ENCODE measurements at places on chromosomes 16 and 17.

DNA sequence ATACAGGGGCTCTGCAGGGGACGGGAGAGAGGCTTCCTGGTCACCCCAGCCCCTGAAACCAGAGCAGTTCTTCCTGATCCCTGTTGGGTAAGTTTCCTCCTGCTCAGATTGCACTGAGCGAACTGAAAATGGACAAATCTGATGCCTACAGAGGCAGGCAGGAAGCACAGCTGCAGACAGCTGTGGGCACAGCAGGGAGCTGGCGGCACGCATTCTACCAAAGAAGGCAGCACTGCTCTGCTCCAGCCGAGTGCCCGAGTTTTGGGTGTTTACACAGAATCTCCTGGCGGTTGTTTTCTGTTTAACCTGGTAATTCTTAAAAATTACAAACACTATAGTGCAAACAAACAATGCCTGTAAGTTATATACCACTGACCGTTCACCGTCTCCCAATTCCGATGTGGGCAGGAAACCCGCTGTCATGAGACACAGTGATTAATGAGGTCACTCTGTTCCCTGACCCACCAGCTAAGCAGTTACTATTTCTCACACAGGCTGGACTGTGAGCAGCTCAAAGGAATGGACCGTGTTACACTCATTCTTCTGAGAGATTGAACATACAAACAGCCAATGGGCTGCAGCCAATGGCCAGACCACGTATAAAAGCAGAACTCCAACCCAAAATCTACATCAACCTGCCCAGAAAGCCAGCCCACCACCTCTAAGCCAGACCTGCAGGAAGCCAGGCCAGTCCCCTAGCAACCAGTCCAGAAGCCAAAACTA is 25.5 kb downstream of the NSMCE1 start:
- no peak for DNase-seq

DNA sequence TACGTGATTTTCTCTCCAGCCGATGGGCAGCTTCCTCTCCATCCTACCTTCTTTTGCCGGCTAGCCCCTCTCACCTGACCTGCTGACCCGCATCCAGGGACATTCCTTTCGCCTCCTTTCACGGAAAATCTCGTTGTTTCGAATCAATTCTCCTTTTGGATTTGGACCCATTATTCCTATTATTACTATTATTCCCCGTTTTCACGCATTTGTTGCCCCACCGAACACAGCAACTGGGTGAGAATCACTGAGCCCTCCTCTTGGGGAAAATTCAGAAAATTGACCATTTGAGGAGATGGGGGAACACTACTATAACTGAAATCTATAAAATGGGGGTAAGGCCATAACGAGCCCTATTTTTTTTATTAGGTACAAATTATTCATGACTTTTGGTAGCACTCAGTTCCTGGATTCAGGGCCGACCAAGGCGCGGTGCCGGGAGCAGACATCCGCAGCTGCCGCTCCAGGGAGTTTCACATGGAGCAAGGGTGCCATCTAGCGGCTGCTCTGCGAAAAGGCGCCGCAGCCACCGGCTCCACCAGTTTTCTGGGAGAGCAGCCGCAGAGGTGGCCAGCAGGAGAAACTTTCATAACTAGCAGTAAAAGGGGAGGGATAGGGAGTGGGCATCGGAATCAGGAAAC is 3.3 kb upstream of the HOXB8 start:
- DNase-seq: peak; percentile 90

- peak; percentile 35 for DNase-seq
Observed at GRCh38 chr17:1275962-1276736, 3.3 kb upstream of the TRARG1 start.

DNA sequence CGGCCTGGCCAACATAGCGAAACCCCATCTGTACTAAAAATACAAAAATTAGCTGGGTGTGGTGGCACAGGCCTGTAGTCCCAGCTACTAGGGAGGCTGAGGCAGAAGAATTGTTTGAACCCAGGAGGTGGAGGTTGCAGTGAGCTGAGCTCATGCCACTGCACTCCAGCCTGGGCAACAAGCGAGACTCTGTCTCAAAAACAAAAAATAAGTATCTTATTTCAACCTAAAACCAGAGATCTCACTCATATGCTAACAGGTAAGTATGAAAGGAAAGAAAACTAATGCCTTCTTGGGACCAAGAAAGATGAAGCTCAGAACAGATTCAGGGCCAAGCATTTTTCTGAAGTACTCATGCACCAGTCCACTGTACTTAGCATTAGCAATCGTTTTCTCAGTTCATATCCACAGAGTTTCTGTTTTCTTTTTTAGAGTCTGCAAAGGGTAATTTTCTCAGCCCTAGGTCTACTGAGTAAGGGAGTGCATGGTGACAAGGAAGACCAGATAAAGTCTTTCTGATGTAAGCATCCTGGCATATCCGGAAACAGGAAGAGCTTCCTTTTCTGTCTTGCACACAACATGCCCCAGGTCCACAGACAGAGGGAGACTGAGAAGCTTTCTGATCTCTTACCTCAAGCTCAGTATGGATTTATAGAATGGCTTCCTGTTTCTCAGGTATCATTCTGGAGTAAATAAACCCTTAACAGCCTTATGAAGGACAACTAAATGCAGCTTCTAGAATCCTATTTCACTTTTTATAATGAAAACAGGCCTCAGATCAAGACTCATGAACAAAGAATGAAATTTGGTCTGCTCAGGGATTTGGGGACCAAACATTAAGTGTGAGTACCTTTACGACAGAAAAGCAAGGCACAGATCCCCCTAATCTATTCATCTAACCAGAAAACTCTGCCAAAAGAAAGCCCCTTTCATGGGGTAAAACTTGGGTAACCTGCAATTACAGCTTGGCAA is 38.7 kb upstream of the FOXJ1 start:
- peak; percentile 63 for DNase-seq

GRCh38 chr17:31416503-31416923 is 25.0 kb downstream of the RAB11FIP4 start:
- no peak for DNase-seq

- peak; percentile 98 for DNase-seq
Observed at GRCh38 chr16:2039274-2040031, 8.2 kb downstream of the NTHL1 start.

- no peak for DNase-seq
Observed at GRCh38 chr17:2198927-2199326, 104.7 kb downstream of the SMG6 start.

DNA sequence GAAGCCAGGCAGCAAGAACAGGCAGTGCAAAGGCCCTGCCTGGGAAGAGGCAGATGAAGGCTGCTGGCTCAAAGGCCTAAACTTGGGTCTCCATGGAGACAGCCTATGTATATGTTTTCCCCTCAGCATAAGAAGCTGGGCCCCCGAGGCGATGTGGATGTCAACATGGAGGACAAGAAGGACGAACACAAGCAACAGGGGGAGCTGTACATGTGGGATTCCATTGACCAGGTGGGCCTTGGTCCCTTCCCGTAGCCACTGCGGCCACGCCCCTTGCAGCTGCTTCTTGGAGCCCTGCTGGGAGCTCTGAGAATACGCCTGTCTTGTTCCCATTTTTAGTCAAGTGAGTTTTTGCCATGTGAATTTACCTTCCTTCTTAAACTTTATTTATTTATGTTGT is 106.0 kb downstream of the SDR42E1 start:
- DNase-seq: no peak

DNA sequence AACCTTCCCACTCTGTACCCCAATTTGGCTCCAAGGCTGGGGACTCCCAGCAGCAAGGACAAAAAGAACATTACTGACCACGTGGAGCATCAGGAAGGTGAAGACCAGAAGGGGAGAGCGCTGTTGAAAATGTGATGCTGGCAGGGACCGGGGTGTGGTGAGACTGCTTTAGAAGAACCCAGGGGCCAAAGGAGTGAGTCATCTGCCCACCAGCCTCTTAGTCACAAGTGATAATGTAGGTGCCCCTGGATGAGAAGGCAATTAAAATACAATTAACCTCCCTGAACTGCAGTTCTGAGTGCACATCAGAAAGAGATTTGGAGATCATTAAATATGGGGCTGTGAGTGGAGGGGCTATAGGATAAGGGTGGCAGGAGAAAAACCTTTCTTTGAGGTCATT is 366.6 kb upstream of the CCL2 start:
- no peak for DNase-seq

GRCh38 chr17:32335046-32335445 is 6.9 kb downstream of the C17orf75 start:
- DNase-seq: no peak

DNA sequence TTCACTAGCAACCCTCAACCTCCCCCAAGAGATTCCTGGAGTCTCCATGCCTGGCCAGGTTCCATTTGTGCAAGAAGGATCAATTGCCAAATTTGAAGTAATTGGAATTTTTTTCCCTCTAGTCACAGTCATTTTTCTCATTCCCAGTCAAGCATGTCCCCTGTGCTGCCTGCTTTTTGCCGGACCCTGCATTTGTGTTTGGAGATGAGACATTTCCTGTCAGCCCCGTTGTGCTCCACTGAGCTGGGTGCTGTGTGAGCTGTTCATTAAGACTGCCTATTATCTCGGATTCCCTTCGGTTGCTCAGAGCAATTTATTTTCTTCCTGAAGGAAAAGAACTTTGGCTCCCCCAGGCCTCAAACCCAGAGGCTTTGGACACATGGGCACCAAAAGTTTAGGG is 201.0 kb upstream of the NLRP1 start:
- DNase-seq: no peak

DNA sequence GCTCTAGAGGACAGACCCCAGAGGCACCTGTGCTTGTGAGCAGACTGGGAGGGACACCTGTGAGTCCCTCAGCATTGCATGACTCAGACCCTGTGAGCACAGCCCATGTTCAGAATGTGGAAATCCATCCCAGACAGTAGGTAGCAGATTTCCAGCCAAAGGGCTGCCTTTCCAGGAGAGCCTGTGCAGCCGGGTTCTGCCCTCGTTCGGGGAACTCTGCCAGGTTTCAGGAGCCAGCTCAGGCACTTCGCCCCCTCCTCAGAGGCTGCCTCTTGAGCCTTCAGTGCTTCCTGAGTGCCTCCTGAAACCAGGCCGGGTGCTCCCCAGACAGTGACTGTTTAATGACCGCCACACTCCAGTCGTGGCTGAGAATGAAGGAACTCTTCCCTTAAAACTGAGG is 23.3 kb upstream of the SDR42E2 start:
- DNase-seq: peak; percentile 6

GRCh38 chr17:80471922-80472321 is 4.5 kb downstream of the NPTX1 start:
- no peak for DNase-seq

- DNase-seq: peak; percentile 67
Observed at GRCh38 chr16:84277244-84277823, 17.3 kb upstream of the WFDC1 start.

GRCh38 chr17:48604770-48605329 is at the start of gene HOXB6:
HOXB6 (minus strand) TSS chr17:48604986; CDS start chr17:48598150, 6,836 bp downstream.
- DNase-seq: no peak

DNA sequence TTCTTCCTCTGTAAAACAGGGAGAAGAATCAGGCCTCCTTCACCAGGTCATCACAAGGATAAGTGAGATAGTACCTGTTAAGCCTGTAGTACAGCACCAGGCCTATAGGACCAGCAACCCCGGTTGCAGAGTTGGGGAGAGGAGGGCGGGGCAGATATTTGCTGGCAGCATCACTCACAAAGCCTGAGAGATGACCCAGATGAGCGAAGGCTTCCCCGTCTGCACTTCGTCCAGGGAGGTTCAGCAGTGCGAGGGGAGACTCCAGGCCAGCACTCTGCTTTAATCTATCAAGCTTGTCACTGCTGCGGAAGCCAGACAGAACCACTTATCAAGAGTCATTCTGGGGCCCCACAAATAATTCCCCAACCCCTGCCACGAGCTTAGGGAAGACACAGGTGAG is 15.8 kb upstream of the RBBP6 start:
- no peak for DNase-seq

GRCh38 chr17:45364531-45365390 is 47.9 kb upstream of the MAP3K14 start:
- DNase-seq: peak; percentile 32

DNA sequence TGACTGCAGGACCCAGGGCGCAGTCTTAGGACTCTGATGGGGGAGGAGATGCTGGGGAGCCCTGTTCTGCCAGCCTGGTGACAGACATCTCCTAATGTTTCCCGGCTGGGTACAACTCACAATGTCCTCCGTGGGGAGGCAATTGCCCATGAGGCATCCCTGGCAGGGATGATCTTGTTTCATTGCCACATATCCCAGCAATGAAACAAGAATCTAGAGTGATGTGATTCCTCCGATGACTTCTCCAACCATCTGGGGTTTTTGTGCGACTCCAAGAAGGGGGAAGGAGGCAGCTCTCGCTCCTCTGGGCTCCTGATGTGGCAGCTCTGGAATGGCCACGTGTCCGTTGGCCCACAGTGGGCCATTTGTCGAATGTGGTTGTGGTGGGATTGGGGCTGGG is 255.8 kb downstream of the SEC14L1 start:
- DNase-seq: no peak

DNA sequence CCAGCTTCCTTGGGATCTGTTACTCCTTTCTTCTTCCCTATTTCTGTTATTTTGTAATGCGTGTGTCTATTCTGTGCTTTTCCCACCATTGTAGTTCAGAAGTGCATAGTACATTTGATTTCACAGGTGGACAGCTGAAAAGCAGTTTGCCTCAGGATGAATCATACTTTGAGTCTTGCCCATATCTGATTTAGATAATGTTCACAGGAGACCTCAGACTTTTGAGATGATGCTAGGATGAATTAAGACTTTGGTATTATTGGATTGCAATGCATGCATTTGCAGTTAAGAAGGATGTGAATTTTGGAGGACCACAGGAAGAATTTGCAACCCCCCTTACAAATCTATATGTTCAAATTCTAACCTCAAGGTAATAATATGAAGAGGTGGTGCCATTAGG is 769.6 kb downstream of the CDH11 start:
- DNase-seq: no peak

- DNase-seq: no peak
Observed at GRCh38 chr16:80346111-80346632, 194.6 kb upstream of the DYNLRB2 start.

- no peak for DNase-seq
Observed at GRCh38 chr17:1146561-1147265, 33.1 kb downstream of the ABR start.

- no peak for DNase-seq
Observed at GRCh38 chr17:64546716-64547115, 39.9 kb downstream of the CEP95 start.

DNA sequence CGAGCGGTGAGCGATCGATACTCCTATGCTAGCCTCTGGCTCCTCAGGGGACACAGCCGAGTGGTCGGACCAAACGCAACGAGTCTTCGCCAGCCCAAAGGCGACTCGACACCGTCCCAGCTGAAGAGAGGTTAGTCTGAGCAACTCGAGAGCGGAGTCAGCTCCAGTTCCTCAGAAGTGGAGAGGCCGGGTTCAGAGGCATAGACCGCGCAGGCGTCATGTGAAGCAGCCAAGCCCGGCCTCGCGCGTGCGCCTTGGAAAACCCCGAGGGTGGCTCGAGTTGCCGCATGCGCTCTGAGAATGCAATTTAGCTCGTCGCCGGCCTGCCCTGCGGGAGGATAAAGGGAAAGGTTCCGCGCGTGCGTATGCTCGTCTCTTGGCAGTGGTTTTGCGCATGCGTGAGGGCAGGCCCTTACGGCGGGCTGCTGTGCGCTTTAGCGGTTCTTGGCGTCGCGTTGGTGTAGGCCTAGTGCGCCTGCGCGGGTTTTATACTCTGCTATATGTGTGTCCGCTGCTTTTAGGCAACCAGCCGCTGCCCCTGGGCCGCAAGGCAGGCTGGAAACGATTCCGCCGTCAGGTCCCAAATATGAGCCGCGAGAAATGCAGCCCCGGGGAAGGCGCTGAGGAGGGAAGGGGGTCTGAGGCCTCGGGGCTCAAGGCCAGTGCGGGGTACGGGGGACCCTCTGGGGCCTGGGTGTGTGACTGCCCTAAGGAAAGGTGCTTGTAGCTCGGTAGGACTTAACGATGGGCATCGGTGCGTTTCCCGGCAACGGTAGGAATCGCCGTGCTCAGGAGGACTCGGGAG is at the start of gene KDM8:
Gene KDM8, plus strand, starts transcription at position 20 of the 805 bp plus-strand sequence. CDS start 6,598 bp downstream, outside the sequence.
- DNase-seq: peak; percentile 99

GRCh38 chr17:76909971-76910760 is 42.0 kb downstream of the MGAT5B start:
- DNase-seq: peak; percentile 41

Data from DMS53 (cell line).